ENCODE measurements at places on chromosomes 2 and 18.

- no peak for DNase-seq
Observed at GRCh38 chr2:164954954-164955701, at the start of gene SLC38A11. TSS of gene SLC38A11 (minus strand) at chr2:164955525. CDS start at chr2:164955247, 278 bp downstream.

DNA sequence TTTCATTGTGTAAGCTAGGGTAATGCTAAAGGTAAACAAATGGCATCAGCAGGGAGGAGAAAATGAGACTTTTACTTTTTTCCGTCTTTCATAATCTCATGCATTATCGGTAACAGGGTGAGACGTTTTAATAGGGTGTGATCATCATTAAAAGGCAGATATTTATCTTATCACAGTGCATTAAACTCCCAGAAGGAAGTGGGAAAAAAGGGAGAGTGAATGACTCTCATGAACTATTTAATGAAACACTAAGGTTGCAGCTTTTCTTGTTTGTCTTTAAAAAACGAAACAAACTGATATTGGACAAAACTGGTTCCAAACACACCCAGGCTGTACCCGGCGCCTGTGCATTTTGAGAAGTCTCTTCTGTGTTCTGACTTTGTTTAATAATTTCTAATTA lies 1936.8 kb upstream of the PIK3C3 start:
- no peak for DNase-seq

DNA sequence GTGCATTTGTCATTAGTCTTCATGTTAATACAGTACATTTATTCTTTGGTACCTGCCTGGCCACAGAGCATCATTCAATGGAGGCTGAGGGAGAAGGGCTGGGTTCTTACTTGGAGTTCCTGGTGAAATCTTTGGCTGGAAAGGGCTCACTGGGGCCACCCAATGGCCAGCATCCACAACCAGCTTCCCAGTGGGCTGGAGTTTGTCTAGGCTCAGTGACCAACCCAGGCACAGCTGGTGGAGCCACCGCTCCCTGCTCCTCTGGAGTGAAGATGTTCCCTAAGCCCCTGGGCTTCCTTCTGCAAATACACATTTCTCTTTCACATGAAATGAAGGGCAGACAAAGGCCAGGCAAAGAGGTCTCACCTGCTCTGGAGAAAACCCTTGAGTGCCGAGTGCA lies 34.4 kb downstream of the EHD3 start:
- no peak for DNase-seq

- no peak for DNase-seq
Observed at GRCh38 chr2:870426-870825, 80.2 kb upstream of the SNTG2 start.

DNA sequence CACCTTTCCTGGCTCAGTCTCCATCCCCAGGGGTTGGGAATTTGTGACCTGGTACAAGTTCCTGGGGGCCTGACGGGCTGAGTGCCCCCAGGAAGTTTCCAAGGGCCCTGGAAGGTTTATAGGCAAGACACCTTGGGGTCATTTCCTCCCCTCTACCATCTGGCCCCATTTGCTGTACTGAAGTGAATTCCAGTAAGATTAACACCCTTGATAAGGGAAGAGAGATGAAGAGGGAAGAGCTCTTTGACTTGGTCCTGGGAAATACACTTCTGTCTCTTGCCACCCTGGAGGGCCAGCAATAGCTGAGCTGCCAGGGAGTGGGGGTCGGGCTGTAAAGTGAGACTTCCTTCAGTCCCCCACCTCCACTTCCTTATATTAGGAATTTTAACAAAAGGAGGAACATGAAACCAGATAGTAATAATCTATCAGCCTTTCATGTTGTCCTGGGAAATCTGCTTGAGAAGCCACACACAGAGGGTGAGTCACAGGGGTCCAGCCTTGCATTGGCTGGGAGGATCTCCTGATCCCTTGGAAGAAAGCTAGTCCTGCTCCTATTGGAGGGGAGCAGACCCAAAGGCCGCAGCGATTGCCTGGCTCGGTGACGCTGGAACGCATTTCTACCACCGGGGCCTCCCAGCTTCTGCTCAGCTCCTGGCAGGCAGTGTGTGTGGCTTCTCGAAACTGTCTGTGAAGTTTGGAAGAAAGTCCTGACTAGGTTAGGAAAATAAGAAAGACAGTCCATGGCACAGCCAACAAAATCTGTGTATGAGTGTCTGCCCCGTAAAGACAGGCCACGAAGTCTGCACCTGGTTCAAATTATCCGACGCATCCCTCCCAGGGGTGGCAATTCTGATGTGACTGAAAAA lies 87.3 kb downstream of the ACAA2 start:
- DNase-seq: peak; percentile 85

- no peak for DNase-seq
Observed at GRCh38 chr2:200356857-200357384, 50.4 kb downstream of the SPATS2L start.

- no peak for DNase-seq
Observed at GRCh38 chr2:47617523-47618271, 165.2 kb upstream of the MSH6 start.

- DNase-seq: no peak
Observed at GRCh38 chr2:119644186-119644585, 34.8 kb upstream of the TMEM177 start.

GRCh38 chr2:100902817-100903405 lies 83.0 kb downstream of the NPAS2 start:
- peak; percentile 91 for DNase-seq

DNA sequence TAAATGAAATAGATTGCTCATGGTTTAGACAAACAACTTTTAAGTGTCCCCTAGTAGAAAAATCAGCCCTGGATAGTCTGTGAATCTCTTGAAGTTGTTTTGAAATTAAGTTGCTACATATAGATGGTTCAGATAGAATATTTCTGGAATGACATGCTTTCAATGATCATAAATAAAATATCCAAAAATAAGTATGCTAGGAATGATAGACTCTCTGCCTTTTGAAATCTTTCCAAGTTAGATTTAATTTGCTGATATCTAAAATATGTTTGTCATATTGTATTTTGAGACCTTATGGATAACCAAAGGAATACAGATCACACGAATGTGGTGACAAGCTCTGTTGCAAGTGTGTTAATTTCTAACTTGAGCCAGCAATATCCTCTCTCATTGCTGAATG lies 488.7 kb downstream of the THSD7B start:
- DNase-seq: no peak

GRCh38 chr2:234966340-234966739 lies 14.5 kb downstream of the SH3BP4 start:
- DNase-seq: no peak

DNA sequence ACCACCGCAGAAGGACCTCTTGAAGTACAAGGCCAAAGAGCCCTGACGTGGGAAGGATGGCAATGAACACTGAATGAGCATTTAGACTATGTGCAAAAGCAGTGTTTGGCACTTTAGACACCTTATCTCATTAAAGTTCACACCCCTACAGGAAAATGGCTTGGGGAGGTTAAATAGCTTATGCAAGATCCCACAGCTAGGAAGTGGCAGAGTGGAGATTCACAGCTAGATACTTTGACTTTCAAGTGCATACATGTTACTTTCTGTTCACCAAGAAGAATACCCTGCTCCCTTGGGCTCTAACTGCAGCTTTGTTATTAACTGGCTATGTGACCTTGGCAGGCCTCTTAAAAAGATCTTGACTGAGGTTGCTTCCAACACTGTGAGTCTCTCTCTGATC lies 58.2 kb downstream of the ICOS start:
- DNase-seq: no peak
